ENCODE measurements at places on chromosomes 12 and 14.

DNA sequence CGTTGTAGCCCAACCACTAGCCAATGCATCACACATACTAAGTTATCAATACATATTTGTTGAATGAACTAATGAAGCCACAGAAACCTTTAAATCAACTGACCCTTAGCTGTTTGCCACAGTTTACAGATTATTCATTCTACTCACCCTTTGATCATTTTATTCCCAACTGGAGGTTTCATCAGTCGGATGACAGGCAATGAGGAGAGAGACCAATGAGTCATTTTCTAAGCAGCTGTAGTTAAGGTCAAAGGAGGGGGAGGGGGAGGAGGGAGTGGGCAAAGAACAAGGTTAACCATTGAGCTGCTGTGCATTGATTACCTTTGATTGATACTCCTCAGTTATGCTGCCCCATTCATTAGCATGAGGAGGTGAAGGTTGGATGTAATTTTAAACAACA lies 469.5 kb downstream of the VRK1 start:
- DNase-seq, result no peak

DNA sequence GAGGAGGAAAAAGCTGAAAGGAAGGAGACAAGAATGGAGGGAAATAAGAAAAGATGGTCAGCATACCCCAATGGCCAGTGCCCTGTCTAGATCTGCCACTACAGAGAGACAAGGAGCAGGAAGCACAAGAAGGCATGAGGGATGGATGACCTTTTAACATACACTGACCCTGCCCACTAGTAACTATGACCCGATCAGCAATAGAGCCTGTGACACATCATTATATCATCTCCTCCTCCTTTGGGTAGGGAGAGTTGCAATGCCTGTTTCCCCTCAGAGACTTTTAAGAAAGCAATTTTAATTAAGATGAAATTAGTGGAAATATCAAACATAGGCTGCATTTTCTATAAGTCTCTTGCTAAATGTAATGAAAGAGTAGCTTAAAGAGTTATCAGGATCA lies 4.7 kb upstream of the SLC2A13 start:
- no peak for DNase-seq

- no peak for DNase-seq
Observed at GRCh38 chr12:105912882-105913678, 225.7 kb downstream of the NUAK1 start.

DNA sequence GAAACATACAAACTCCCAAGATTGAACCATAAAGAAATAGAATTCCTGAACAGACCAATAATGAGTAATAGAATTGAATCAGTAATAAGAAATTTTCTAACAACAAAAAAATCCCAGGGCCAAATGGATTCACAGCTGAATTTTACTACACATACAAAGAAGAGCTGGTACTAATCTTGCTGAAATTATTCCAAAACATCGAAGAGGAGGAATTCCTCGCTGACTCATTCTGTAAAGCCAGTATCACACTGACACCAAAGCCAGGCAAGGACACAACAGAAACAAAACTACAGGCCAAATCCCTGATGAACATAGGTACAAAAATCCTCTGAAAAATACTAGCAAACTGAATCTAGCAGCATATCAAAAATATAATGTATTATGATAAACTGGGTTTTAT lies 367.8 kb upstream of the CLEC14A start:
- DNase-seq, result no peak

DNA sequence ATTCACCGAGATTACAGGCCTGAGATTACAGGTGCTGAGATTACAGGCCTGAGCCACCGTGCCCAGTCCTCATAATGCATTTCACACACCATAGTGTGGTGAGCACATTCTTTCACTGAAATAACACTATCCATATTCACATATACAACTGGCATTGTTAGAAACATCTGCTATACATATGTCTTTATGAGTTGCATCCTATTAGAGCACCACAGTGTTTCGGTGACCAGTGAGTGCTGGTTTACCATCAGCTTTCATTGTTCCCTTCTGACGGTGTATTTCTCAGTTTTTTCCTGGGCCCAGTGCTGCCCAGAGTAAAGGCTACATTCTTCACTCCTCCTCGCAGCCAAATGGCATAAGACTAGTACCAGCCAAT lies 96.2 kb upstream of the FGD4 start:
- DNase-seq, result no peak

GRCh38 chr12:1502379-1502720 lies 92.0 kb downstream of the FBXL14 start:
- no peak for DNase-seq

DNA sequence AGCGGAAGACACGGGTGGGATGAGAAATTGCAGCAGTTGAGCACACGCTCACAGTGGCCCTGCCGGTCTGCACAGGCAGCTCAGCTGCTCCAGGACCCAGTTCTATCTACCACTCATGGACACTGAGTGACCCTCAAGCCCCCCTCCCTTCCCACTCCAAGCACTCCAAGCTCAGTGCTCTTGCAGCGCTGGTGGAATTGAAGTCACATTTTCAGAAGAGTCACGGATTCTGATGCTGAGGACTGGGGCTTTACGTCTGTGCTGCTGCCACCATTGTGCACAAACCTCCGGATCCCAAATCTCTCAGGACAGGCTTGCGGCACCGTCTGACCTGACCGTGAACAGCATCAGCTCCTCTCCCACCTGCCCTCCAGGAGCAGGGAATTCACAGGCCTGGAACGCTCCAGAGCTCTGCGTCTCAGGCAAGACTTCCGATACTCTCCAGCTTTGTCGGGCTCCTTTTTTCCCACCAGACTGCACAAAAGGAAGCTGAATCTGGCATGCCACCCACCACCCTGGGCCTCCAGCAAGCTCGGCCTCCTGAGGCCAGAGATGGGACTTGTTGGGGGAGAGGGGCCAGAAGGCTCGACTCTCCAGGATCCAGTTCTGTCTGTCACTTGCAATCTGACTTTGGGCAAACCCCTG lies 213.1 kb upstream of the RTL1 start:
- DNase-seq, result no peak

Measured in NCI-H460 (cell line).